ENCODE measurements at places on chromosomes 1 and 21.

DNA sequence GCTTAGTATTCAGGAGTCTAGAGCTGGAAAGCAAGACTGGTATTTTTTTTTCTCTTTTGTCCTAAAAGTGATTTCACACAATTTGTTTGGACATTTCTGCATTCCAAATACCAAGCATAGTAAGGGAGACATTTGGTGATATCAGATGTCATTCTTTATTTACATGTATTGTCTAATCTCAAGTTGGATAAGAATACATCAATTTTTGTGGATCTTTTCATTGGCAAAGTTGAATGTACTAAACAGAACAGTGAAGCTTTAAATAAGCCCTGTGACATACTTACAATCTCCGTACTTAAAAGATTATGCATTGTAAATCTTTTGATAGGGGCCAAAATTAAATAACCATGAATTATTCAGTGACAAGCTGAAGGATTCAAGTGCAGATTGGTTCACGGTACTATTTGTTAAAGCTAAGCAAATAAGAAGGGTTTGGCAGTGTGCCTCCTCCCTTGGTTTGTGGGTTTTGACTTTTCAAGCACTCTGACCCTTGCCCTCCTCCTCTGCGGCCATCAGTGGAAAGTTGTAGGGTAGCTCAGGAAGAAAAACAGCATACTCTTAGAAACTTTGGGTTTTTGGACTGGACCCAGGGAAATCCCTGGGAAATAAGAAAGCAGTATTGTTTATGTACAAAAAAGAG is 663.7 kb downstream of the ADGRL2 start:
- no peak for DNase-seq

DNA sequence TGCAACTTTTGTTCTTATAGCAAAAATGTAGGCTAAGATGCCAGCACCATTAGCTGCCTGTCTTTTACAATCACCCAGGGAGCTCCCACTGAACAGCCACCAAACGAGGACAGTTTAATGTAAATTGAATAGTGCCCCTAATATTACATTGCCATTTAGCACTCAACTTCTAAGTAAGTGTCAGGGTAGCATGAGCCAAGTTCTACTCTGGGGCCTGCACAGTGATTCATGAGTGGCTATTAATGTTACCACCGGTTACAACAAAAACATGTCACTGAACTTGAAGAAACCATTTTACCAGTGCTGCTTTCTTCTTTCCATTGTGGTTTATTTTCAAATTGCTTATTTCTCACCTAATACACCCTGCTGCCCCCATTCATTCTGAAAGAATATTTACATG is 295.6 kb upstream of the RRP15 start:
- no peak for DNase-seq

- no peak for DNase-seq
These were observed 89.9 kb downstream of the SGIP1 start for GRCh38 chr1:66623812-66624211.

DNA sequence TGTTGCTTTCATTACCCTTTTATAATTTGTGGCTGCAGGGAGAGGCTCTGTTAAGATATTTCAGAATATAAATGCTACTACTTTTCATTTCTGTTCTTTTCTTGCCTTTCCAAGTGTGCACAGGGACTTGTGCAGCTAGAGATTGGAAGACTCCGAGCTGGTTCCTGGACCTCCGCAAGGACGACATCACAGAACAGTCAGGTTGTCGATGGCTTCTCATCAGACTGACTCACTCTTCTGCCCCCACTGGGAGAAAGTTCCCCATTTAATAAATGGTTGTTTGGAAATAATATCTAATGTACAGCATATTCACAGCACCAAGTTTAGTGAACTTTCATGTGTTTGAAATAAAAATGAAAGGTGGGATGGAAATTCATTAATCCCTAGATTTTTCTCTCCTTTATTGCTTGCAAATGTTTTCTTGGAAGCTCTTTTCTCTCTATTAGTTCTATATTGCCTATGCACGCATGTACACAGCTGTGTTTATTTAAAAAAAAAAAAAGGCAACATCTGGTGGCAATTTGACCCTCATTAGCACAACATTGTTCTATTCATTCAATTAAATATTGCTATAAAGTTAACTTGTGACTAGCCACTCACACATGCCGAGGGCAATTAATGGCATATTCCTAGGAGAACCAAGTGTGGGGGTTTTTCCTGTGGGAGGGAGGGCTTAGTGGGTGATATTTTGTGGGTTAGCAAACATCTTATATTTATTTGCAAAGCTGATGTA is 77.5 kb upstream of the L1TD1 start:
- DNase-seq = no peak

DNA sequence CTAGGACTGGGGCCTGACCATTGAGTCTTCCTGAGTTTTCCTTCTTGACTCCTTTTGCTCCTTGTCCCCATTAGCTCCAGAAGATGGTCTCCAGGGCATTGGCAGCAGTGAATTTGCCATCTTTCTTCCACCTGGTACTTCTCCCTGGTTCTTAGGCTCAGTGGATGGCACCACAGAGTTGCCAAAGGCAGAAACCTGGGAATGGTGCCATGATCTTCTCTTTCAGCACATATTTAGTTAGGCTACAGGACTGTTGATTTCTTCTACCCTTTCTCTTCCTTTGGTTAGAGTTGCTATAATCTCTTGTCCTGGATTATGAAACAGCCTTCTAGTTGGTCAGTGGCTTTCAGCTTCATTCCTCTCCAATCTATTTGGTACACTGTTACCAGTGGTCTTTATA is 6.2 kb downstream of the ZBTB40 start:
- DNase-seq = no peak

All from stimulated activated CD4-positive, alpha-beta T cell treated with anti-CD3 and anti-CD28 coated beads, Interleukin-4, amount 100 ng/mL, for 24 hours (primary cell).